ENCODE measurements at places on chromosomes 5 and 9.

- no peak for DNase-seq
Measured at GRCh38 chr5:91534332-91534731, 151.2 kb upstream of the ARRDC3 start.

DNA sequence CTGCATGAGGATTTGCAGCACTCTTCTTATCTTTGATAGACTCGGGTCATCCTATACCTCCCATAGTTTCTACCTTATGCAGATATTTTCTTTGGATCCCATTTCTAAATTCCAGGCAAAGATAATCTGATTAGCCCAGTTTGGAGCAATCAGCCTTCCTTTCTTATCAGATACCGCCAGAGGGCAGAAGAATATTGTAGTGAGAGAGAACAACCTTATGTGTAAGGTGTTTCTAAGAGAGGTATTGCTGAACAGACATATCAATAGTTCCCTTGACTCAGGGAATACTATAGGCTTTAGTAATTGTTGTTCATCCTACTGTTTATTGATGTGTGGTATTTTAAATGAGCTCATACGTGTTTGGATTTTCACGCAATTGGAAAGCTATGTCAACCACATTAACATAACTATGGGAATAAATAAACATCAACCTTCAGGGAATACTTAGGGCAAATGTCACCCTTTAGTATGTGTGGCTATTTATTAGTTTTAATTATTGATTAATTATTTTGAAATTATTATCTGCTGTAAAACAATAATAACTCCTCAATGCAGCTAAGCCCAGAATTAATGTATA lies 1435.2 kb upstream of the CDH9 start:
- DNase-seq: no peak

DNA sequence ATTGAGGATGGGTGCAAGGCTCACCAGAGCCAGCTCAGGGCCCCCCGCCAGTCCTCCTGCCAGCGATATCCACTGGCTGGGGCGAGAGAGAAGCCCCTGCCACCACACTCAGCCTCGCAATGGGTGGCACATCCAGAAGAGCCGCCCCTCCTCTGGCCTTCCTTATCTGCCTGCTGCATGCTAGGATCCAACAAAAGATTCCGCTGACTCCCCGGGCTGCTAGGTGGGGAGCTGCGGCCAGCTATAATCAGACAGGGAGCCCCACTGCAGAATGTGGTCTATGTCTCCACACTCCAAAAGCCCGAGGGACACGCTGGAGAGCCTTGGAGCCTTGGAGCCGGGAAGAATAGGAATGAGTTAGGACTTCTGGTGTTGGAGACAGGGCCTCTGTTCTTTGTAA lies 32.8 kb downstream of the COL23A1 start:
- no peak for DNase-seq

DNA sequence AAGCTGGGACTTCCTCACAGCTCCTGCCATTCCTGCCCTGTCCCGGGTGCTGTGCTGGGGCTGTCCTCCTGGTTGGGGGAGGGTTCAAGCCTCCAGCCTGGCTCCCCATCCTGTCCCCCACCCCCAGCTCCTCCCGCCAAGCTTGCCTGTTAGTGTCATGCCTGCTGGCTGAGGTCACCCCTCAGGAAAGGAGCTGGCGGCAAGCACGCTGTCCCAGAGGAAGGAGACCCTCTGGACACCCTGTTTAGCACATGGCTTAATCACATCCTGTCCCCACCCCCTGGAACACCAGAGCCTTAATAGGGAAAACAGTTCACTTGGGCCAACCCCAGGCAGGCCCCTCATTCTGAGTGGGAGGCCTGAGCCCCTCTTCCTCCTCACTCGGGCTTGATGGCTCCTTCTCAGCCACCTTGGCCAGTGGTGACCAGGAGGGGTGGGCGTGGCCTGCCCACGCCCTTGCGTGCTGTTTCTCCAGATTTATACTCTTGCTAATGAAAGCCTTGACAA lies 9.2 kb upstream of the PHYHD1 start:
- no peak for DNase-seq

- no peak for DNase-seq
Measured at GRCh38 chr9:115142517-115143270, 24.7 kb upstream of the TNC start.

- no peak for DNase-seq
Measured at GRCh38 chr9:77679088-77679487, 31.0 kb upstream of the GNA14 start.

DNA sequence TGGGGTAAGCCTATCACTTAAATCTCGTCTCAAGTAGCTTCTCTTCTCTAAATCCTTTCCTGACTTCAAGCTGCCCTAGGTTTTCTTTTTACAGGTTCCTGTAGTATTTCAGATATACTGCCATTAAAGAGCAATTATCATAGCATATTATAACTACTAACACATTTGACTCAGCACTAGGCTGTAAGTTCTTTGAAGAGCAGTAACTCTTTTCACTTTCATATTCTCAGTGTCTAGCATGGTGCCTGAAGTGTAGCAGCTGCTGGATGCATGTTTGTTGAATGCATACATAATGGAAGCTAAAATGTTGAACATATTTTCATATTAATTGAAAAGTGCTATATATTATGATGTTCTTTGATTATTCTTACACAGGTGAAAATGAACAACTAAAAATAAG lies 22.5 kb downstream of the CCDC152 start:
- DNase-seq: no peak

- no peak for DNase-seq
Measured at GRCh38 chr5:90803876-90804275, 245.3 kb downstream of the ADGRV1 start.

GRCh38 chr9:124222918-124223720 lies 34.6 kb upstream of the NEK6 start:
- no peak for DNase-seq

DNA sequence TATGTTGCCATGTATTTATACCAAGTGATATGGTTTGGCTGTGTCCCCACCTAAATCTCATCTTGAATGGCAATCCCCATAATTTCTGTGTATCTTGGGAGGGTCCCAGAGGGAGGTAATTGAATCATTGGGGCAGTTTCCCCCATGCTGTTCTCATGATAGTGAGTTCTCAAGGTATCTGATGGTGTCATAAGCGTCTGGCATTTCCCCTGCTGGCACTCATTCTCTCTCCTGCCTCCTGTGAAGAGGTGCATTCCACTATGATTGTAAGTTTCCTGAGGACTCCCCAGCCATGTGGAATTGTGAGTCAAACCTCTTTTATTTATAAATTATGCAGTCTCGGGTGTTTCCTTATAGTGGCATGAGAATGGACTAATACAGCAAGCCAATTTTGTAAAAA lies 140.8 kb upstream of the ADAMTSL1 start:
- DNase-seq: no peak

- DNase-seq: no peak
Measured at GRCh38 chr9:13166996-13167395, 112.5 kb downstream of the MPDZ start.

DNA sequence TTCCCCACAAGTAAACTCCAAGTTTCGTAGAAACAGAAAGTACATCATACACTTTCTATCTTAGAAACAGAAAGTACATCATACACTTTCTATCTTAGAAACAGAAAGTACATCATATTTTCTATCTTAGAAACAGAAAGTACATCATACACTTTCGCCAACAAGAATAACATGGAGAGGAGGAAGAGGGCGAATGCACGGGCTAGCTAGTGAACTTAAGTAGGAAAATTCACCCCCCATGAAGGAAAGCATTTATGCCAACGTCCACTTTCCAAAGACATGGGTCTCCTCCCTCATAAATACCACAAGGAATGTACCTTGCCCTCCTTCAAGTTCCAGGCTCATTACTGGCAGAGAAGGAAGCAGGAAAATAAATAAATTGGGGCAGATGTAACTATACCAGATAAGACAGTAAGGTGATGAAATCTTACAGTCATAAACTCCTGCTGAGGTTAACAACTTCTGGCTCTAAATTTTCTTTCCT lies 64.7 kb downstream of the FRMD3 start:
- no peak for DNase-seq

DNA sequence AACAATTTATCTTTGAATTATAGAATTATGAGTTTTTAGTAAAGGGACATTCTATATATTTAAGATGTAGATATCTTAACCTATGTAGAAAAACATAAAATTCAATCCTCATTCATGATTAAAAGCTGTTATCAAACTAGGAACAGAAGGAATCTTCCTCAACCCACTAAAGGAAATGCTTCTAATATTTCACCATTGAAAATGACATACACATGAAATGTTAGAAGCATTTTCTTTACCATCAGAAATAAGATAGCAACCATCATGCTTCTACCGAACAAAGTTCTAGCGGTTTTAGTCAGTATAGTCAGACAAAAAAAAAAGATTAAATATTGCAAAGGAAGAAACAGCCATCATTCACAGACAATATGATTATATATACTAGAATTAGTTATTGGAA lies 32.2 kb downstream of the SHOC1 start:
- no peak for DNase-seq

DNA sequence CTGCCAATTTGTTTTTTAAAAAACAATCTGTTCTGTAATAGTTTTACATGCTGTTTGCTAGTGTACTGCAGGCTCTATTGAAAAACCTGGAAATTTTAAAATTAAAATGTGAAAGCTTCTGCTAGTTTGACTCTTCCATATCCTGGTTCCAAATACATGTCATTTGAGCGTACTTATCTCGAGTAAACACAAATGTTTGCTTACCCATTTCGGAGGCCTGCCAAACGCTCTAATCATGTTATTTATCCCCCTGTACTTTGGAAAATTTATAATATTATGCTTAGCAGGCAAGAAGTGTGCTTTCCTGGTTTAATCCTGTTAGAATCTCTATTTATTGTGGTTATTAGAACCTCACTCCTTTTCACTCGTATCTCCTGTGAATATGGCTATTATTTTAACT lies 476.8 kb upstream of the CYLC2 start:
- DNase-seq: no peak

- DNase-seq: no peak
Measured at GRCh38 chr9:27963836-27964235, 390.6 kb upstream of the C9orf72 start.

GRCh38 chr9:81375187-81376100 lies 313.9 kb downstream of the TLE1 start:
- no peak for DNase-seq

- DNase-seq: no peak
Measured at GRCh38 chr5:149633476-149634350, 52.4 kb downstream of the ARHGEF37 start.

- no peak for DNase-seq
Measured at GRCh38 chr9:19989213-19989612, 200.4 kb upstream of the SLC24A2 start.

DNA sequence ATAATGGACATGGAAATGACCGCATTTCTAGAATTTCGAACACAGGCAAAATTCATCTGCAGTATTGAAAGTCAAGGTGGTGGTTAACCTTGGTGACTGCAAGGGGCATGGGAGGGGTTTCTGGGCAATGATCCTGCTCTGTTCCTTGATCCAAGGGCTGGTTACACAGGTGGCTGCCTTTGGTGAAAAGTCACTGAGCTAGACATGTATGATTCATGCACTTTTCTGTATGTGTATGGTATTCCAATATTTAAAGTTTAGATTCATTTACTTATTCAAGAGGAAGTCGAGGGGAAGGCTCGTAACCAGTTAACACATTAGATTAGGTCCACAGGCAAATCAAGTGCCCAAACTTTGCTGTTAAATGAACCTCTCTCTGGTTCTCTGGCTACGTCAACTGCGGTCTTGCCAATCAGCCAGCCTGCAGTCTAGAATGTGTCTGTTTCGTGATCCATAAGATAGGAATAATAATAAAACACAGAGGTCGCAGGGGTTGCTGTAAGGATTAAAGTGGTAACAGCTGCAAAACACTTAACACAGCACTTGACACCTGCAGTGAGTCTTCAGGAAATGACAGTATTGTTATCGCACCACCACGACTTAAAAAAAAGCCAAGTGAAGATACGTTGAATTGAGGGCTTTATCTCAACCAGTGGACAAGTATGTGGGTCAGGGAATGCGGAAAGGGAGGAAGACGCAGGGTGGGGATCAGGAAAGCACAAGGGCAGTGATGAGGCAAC lies 92.5 kb downstream of the TLE1 start:
- no peak for DNase-seq
